ENCODE measurements at places on chromosomes 1 and 21. TPM values are rescaled to one million over a fixed set of nuclear protein-coding genes. Genes with fewer than 3 reads are reported as not detected.

Gene OR2M3
- not detected for total RNA-seq

Gene MRPL24
- 46.1 TPM for total RNA-seq

Gene SELENOF
- 169 TPM for total RNA-seq

Gene RNF186
- not detected for total RNA-seq
